ENCODE measurements at places on chromosomes 2 and 18. TPM values are rescaled to one million over a fixed set of nuclear protein-coding genes. Genes with fewer than 3 reads are reported as not detected.

GRCh38 chr2:61368687-61369665, 101.9 kb downstream of the USP34 start:
- DNase-seq, result no peak

GRCh38 chr2:14235667-14236066, 396.9 kb upstream of the LRATD1 start:
- DNase-seq, result no peak

DNA sequence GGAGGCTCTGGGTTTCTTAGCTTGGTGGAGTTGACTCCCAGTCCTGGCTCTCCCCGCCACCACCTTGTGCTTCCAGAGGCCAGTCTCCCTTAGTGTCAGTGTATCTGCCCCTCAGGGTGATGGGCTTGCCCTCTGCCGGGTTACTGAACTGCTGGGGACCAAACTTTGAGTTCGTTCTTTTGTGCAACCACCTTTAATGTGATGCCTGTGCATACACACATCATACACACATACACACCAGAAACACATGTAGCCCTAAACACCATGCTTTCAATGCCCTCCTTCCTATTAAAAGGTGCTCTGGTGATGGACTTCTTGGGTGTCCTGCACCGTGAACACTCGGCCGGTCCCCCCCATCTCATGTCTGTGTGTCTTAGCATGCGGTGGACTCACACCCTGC, 315.1 kb upstream of the EPAS1 start:
- DNase-seq, result no peak

DNA sequence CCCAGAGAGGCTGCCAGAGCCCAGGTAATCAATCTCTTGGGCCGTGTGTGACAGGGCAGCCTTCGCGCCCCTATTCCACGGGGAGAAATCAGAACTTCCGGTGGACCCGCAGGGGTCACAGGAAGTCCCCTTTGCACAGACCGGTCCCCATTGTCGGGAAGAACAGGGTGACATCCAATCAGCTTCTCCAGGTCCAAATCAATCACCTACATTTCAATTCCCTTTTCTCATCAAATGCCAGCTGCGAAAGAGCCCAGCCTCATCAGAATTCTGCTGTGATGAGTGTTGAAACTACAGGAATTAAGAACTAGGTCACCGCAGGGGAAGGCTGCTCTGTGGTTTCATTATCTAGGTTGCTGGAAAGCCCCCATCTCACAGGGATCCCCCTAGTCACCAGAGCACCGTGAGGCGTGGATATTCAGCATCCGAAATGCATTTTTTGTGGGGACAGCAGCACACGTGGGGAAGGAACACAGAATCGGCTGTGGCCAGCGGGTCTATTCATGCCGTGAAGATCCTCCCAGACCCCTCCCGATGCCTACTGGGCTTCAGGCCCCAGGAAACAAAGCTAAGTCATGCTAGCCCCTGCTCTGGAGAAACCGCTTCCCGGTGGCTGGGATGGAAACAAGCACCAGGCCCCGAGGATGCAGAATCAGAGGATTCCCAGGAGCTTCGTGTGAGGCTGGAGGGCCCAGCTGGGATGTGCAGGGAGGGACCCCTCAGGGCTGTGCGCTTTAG, 193.7 kb upstream of the ID2 start:
- DNase-seq, result no peak

DNA sequence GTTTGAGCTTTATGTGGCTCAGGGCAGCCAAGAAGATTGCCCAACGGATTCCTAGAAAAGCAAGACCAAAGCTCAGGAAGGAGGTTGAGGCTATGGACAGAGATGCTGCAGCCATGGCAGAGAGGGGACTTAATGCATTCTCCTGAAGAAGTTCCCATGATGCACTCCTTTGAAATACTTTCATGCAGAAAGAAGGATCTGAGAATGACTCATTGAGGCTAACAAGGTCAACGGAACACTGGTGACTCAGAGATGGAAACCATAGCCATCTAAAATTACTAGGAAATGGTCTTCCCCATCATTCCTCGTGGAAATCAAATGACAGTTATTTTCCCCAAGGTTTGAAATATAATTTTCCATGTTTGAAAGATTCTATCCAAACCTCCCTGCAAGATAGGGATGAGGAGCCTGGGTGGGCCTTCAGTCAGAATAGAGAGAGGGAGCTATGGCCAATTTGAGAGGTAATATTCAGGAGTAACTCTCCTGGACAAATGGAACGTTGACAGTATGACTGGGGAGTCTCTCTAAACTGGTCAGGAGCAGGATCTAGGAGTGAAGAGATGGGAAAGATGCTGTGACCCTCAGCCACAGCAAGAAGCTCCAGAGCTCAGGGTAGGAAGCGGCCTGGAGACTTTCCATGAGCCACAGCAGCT, 63.0 kb downstream of the REEP1 start:
- no peak for DNase-seq

- DNase-seq, result no peak
Observed at GRCh38 chr18:73232933-73233332, 365.1 kb upstream of the NETO1 start.

- no peak for DNase-seq
Observed at GRCh38 chr2:62495761-62496160, 10.2 kb downstream of the TMEM17 start.

DNA sequence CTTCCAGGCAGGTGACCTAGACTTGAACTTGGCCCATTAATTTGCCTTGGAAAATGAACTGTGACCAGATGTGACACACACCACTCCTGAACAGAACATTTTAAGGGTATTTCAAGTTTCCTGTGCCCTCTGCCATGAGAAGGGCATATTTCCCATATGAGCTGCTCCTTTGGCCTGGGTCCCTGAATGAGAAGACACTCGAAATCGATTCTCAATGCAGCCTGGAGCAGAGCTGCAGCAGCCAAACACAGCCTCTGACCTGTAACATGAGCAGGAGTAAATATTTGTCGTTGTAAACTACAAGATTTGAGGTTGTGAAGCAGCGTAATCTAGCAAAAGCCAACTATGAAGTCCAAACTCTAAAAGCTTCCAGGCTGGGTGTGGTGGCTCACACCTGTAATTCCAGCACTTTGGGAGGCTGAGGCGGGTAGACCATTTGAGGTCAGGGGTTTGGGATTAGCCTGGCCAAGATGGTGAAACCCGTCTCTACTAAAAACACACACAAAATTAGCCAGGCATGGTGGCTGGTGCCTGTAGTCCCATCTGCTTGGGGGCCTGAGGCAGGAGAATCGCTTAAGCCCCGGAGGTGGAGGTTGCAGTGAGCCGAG, 30.1 kb upstream of the SOS1 start:
- no peak for DNase-seq

The PNKD gene
- 86.9 TPM for polyA plus RNA-seq

The GCKR gene
- 1.6 TPM for polyA plus RNA-seq

The HOXD9 gene
- 1.4 TPM for polyA plus RNA-seq
